ENCODE measurements at places on chromosomes 16 and 17. TPM values are rescaled to one million over a fixed set of nuclear protein-coding genes. Genes with fewer than 3 reads are reported as not detected.

BICDL2 gene
- total RNA-seq: not detected

FAHD1 gene
- total RNA-seq: 129 TPM

GP1BA gene
- not detected for total RNA-seq

CCL1 gene
- not detected for total RNA-seq

AGRP gene
- not detected for total RNA-seq

SSTR5 gene
- total RNA-seq: not detected

RANBP10 gene
- 7.4 TPM for total RNA-seq

FGF11 gene
- 56.8 TPM for total RNA-seq

DNA sequence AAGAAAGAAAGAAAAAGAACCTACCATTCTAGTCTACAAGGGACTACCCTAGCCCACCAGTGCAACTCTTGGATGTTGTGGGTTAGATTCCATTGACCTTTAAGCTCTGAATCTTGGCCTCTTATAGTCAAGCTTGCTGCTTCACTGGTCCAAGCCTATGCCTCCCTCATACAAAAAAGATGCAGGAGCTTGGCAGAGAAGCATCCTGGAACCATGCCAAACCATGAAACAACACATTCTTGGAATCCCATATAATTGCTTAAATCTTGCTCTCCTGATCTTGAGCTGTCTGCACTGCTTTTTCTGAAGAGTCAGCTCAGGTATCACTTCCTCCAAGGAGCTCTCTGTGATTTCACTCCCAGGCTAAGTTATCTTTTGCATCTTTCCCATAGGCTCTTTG, 117.9 kb upstream of the GPR139 start:
- no peak overlapping the region for H3K4me3 ChIP-seq
- H3K36me3 ChIP-seq: no peaks in the 10 kb centered on the region
- DNase-seq: peak; percentile 0
- no peak overlapping the region for H3K27ac ChIP-seq

- no peak for DNase-seq
- no peaks in the 10 kb centered on the region for H3K27me3 ChIP-seq
- H3K4me3 ChIP-seq: no peak overlapping the region
- no peaks in the 10 kb centered on the region for H3K4me1 ChIP-seq
Observed at GRCh38 chr16:22291860-22292318, 5.3 kb upstream of the POLR3E start.

GRCh38 chr16:87046235-87046634, 271.0 kb downstream of the C16orf95 start:
- H3K4me1 ChIP-seq: peaks cover 18% of the 10 kb centered on the region
- H3K27ac ChIP-seq: no peak overlapping the region
- H3K27me3 ChIP-seq: no peaks in the 10 kb centered on the region
- no peak for DNase-seq
- H3K4me3 ChIP-seq: no peak overlapping the region
- H3K36me3 ChIP-seq: no peaks in the 10 kb centered on the region

DNA sequence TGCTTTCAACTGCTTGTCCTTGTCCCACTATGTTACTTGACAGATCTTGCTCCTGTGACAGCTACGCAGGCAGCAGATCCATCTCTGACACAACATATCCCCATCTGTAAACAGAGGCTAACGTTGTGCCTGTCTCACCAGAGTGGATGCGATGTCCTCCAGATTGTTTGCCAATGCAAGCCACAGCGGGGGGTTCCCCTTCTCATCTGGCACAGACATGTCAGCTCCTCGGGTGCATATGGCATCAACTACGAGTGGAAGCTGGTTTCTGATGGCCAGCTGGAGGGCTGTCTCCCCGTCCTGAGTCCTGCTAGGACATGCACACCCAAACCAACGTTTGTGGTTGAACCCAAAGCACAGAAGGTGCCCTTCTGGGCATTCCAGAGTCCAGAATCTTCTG, 39.0 kb downstream of the CYB5D2 start:
- no peak overlapping the region for H3K4me3 ChIP-seq
- no peaks in the 10 kb centered on the region for H3K27me3 ChIP-seq
- H3K4me1 ChIP-seq: peaks cover 25% of the 10 kb centered on the region
- H3K36me3 ChIP-seq: peaks cover 33% of the 10 kb centered on the region

DNA sequence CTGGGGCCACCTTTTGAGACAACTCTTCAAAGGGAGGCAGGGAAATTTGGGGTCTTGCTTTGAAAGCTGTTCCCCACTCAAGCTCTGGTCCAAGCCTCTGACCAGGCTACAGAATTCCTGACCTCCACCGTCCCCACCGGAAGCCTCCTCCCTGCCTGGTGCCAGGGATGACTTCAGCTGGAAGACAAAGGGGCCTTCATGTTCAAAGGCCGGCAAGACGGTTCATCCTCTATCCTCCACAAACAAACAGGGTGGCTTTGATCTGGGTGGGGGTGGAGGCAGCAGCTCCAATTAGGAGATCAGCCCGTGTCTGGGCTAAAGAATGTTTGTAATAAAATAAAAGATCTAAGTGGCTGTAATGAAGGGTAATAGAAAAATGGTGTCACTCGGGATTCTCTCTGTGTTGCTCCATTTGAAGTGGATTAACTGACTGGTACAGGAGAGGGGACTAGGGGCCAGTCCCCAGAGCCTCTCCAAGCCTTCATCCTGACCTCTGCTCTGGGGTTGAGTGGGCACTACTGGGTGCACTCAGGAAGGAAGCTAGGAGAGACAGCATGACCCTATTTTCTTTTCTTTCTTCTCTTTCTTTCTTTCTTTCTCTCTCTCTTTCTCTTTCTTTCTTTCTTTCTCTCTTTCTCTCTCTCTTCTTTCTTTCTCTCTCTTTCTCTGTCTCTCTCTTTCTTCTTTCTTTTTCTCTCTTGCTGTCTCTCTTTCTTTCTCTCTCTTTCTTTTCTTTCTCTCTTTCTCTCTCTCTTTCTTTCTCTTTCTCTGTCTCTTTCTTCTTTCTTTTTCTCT, 27.5 kb upstream of the NKD1 start:
- H3K36me3 ChIP-seq: no peaks in the 10 kb centered on the region
- no peak overlapping the region for H3K27ac ChIP-seq
- H3K27me3 ChIP-seq: peaks cover 7% of the 10 kb centered on the region
- H3K4me3 ChIP-seq: no peak overlapping the region

- H3K27me3 ChIP-seq: peaks cover 48% of the 10 kb centered on the region
- H3K4me1 ChIP-seq: no peaks in the 10 kb centered on the region
- no peak for DNase-seq
- H3K4me3 ChIP-seq: no peak overlapping the region
- H3K27ac ChIP-seq: no peak overlapping the region
Observed at GRCh38 chr16:55061126-55061525, 130.5 kb downstream of the IRX5 start.

- no peak overlapping the region for H3K4me3 ChIP-seq
- no peaks in the 10 kb centered on the region for H3K36me3 ChIP-seq
- no peak for DNase-seq
- H3K27me3 ChIP-seq: peaks cover 3% of the 10 kb centered on the region
Observed at GRCh38 chr17:71269201-71269600, 851.6 kb upstream of the SOX9 start.

DNA sequence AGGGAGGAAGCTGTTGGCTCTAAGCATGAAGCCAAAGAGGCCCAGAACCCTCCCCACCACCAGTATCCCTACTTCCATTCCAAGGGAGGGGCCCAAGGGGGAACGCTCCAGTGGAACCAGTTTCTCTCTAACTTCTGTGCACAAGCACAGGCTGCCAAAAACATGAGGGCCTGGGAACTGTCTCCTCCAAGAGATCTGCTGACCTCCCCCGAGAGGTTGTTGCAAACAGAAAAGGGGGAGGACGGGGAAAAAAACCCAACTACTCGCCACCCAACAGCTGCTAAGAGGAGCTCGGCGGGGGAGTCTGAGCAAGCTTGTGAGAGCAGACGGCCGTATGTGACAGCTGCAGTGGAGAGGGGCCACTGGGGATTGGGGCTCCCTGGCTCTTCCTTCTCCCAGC, 15.7 kb upstream of the SLC35B1 start:
- H3K27ac ChIP-seq: peak overlapping the region; percentile 80
- H3K27me3 ChIP-seq: no peaks in the 10 kb centered on the region
- H3K4me3 ChIP-seq: no peak overlapping the region

- H3K27me3 ChIP-seq: no peaks in the 10 kb centered on the region
- peaks cover 4% of the 10 kb centered on the region for H3K36me3 ChIP-seq
- DNase-seq: no peak
- no peak overlapping the region for H3K27ac ChIP-seq
- H3K4me3 ChIP-seq: no peak overlapping the region
Observed at GRCh38 chr17:80826955-80827645, 164.5 kb upstream of the CHMP6 start.

DNA sequence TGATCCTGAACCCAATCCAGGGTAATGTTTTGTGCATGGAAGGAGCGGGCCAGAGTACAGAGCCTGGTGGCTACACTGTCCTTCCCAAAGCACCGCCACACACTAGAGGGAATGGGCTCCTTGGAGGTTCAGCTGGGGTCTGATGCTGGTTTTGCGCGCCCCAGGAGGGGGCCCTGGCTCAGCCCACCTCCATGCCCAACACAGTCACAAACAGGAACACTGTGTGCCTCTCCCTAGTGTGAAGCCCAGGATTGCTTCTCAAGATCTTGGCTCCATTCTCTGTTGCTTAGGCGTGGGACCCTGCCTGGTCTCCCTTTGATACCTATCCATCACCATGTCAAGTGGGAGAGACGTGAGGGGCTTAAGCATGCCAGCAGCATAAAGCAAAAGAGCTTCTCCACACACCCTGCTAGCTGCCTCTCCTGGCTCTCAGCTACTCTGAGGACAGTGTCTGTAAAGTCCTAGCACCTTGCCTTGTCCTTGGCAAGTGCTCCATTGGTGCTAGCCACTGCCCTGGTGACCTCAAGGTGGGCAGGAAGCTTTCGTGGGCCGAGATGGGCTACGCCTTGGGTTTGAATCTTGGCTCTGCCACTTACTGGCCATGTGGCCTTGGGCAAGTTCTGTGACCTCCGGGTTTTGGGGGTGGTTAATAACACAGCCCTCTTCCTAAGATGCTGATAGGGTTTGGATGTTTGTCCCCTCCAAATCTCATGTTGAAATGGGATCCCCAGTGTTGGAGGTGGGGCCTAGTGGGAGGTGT, 122.2 kb downstream of the C16orf78 start:
- H3K4me1 ChIP-seq: no peaks in the 10 kb centered on the region
- no peaks in the 10 kb centered on the region for H3K27me3 ChIP-seq
- DNase-seq: no peak
- no peak overlapping the region for H3K27ac ChIP-seq
- H3K36me3 ChIP-seq: no peaks in the 10 kb centered on the region

GRCh38 chr17:76940738-76941350, 72.6 kb downstream of the MGAT5B start:
- no peak overlapping the region for H3K27ac ChIP-seq
- H3K4me3 ChIP-seq: no peak overlapping the region
- H3K27me3 ChIP-seq: no peaks in the 10 kb centered on the region
- no peak for DNase-seq
- H3K36me3 ChIP-seq: no peaks in the 10 kb centered on the region

- DNase-seq: no peak
- H3K4me1 ChIP-seq: no peaks in the 10 kb centered on the region
Observed at GRCh38 chr17:74467221-74467951, 952 bp downstream of the CD300A start.

DNA sequence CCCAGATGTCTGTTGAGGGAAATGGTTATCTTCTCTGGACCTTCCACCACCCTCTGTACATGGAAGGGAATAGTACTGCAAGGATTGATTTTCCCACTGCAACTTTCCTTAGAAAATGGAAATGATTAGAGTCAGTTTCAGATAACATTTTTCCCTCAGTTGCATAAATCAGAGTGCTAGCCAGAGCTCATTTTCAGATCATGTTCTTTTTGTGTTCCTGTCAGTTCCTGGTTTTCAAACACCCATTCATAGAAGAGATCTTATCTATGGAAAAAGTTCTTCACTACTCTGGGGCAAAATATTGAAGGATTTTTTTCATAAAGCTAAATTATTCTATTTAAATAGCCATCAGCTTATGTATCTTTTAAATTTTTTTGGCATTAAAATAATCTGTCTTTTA, 11.7 kb upstream of the COX10 start:
- no peaks in the 10 kb centered on the region for H3K36me3 ChIP-seq
- H3K27me3 ChIP-seq: no peaks in the 10 kb centered on the region
- H3K4me1 ChIP-seq: no peaks in the 10 kb centered on the region
- DNase-seq: no peak
- no peak overlapping the region for H3K27ac ChIP-seq

GRCh38 chr17:76841776-76842405, 26.3 kb upstream of the MGAT5B start:
- H3K4me1 ChIP-seq: peaks cover 12% of the 10 kb centered on the region
- DNase-seq: no peak
- H3K27ac ChIP-seq: no peak overlapping the region
- peaks cover 32% of the 10 kb centered on the region for H3K27me3 ChIP-seq

DNA sequence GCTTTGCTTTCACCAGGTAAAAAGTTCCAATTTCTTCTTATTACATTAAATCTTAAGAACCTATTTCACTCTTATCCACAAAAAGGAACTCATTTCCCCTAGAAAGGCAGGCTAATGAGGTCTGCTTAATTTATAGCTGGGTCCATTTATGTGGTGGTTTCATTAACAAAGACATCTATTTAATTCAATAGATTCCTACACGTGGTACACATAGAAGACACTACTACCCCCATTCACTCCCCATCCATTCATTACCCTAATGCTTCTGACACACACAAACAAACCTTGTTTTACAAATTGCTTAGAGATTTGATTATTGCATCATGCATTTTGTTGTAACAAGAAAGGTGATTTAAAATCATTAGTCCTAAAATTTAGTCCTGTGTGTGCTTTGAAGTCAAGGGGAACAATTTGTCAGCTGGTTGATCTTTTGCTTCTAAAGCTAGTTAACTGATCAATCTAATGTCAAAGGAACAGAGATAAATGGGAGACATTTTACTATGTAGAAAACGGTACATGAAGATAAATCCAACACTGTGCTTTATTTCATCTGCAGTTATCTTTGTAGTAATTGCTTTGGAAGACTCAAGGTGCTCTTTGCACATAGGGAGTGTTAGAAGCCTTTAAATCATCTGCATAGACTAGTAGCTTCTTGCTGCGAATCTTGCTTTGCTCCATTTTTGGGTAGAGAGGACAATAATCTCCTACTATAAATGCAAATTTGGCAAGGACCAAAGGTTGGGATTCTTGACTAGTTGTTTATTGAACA, 379.2 kb downstream of the CDH11 start:
- no peak overlapping the region for H3K27ac ChIP-seq
- peaks cover 5% of the 10 kb centered on the region for H3K4me1 ChIP-seq
- no peak overlapping the region for H3K4me3 ChIP-seq
- no peaks in the 10 kb centered on the region for H3K27me3 ChIP-seq

- no peak overlapping the region for H3K4me3 ChIP-seq
- H3K27me3 ChIP-seq: no peaks in the 10 kb centered on the region
- peak; percentile 66 for DNase-seq
- no peaks in the 10 kb centered on the region for H3K4me1 ChIP-seq
- no peak overlapping the region for H3K27ac ChIP-seq
- H3K36me3 ChIP-seq: peaks cover 27% of the 10 kb centered on the region
Observed at GRCh38 chr16:88596483-88596882, 26.3 kb downstream of the ZC3H18 start.
